Esophagus squamous epithelium (tissue), 5 donors: ENCODE measurements at places on chromosomes 16 and 17.

DNA sequence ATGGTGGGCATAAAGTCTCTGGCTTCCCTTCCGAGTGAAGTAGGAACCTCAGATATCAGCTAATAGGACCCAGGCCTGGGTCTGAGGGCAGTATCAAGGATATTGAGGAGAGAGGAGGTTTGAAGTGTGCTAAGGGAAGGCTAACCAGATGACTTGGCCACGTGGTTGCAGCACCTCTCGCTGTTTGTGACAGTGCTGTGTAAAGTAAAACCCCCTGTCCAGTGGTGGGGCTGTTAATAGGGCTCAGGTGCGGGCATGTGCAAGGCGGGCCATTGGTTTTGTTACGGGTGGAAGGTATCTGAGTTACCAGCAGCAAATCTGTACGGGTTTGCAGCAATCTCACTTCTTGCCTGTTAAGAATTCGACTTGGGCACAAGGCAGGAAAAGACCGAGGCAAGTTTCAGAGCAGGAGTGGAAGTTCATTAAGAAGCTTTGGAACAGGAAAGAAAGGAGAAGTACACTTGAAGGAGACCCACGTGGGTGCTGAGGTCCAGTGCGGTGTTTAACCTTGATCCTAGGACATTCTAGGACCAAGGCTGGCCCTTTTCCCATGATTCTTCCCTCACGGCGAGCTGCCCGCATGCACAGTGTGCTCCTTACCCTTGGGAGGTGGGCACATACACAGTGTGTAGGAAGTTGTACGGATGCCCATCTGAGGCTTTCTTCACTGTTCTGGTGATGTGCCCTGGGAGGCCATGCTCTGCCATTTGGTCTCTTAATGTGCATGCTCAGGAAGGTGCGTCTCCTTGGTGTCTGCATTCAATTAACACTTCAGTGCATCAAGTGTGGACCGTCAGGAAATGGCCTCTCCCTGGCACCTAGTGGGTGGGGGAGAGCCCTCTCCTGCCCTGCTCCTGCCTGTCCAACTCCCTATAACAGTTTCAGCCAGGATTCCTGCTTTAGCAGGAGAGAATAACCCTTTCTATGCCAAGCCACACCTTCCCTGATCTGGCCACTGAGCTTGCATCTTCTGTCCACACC is 20.3 kb downstream of the SGF29 start:
- H3K36me3 ChIP-seq = no peaks in the 10 kb centered on the region
- DNase-seq = no peak
- H3K27ac ChIP-seq = no peak overlapping the region

DNA sequence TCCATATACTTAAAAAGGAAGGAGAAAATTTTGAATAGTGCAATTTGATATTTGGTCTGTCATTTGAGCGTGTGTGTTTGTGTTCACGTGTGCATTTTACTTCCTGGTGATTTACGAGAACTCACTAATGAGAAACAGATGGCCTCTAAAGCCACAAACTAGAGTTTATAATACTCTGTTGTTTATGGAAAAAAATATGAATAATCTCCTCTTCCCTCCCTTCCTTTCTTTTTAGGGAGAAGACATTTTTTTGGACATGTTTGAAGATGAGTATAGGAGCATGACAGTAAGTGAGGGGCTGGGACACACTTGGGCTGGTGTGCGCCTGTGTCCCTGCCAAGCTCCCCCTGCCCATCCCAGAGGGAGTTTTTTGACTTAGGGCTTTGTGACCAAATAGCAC is 102.7 kb downstream of the CLEC16A start:
- DNase-seq = no peak
- no peaks in the 10 kb centered on the region for H3K36me3 ChIP-seq
- H3K27me3 ChIP-seq = no peaks in the 10 kb centered on the region
- peak overlapping the region; percentile 75 for H3K27ac ChIP-seq
- peaks cover 5% of the 10 kb centered on the region for H3K4me1 ChIP-seq
- H3K4me3 ChIP-seq = no peak overlapping the region

DNA sequence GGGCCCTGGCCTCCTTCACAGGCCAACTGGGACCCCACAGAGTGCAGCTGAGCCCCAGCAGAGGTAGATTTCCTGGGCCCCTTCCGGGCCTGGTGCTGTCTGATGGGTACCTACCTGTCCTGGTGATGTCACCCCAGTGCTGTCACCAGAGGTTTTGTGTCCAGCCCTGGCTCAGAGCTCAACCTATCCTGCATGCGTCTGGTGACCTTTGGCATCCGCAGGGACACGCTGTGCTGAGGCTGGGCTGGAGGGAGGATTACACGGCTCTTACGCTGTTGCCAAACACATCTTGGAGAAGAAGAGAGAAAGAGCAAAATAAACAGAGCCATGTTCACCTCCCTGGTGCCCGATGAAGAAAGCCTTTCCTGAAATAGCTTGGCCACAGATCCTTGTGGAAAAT is 70.6 kb upstream of the MED9 start:
- H3K4me1 ChIP-seq = no peaks in the 10 kb centered on the region
- H3K27ac ChIP-seq = no peak overlapping the region
- no peak overlapping the region for H3K4me3 ChIP-seq
- no peak for DNase-seq
- no peaks in the 10 kb centered on the region for H3K36me3 ChIP-seq

DNA sequence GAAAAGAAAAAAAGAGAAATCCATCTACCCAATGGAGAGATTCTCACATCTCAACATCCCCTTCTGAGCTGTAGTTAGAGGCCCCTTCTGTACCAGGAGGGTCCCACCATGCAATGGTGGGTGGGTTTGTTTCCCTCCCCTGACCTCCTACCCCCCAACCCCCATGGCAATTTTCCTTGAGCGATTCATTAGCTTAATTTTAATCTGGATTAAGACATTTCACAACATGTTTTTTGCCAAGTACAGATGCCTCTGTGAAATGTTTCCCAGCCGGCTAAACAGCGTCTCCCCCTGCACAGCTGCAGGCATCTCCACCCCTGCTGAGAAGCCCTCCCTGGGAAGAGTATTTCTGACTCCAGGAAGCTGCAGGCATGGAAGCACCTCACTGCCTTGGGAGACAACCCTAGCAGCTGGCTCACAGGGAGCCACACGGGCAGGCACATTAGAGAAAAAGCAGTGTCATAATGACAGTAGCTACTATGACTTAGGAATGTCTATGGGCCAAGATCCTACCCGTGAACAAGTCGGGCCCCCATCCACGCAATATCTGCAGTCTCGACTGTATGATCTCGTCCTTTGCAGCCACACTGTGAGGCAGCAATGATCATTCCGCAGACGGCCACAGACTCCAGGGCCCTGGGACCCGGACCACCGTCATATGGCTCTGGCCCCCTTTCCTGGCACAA is 117.3 kb downstream of the ADCY9 start:
- H3K36me3 ChIP-seq = no peaks in the 10 kb centered on the region
- no peak for DNase-seq
- peaks cover 5% of the 10 kb centered on the region for H3K4me1 ChIP-seq

DNA sequence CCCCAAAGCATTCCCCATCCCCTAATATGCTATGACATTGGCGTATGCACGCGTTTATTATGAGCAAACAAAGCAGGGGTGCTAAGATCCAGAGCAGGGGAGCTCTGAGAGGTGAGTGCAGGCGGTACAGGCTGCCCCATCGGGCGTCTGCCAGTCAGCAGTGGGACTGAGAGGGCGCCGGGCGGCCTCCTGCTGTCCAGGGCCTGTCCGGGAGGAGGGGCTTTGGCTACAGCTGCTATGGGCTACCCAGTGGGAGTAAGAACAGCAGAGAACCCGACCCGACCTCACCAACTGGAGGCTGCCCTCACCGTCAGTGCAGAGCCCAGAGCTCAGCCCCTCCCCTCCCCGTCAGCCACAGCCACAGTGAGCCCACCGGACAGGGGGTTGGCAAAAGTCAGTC is 18.5 kb upstream of the AATK start:
- H3K27me3 ChIP-seq = no peaks in the 10 kb centered on the region
- no peak for DNase-seq
- no peaks in the 10 kb centered on the region for H3K4me1 ChIP-seq

DNA sequence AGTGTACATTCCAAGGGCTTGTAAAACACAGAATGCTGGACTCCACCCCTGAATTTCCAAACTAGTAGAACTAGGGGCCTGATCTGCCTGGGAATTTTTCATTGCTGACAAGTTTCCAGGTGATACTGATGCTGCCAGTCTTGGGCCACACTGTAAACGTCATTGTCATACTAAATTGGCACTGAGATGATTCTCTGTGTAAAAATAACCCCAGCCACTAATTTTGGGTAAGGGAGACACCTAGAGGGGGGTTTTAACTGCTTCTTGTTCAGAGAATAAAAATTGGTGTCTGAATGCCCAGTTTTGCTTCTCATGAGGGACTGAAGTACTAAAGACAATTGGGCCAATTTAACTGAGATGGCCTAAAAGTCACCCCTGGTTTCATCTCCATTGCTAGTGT is 5.0 kb upstream of the CDH13 start:
- H3K4me3 ChIP-seq = no peak overlapping the region
- H3K4me1 ChIP-seq = peaks cover 6% of the 10 kb centered on the region
- H3K36me3 ChIP-seq = no peaks in the 10 kb centered on the region

GRCh38 chr17:59221159-59221847 is 992 bp downstream of the GDPD1 start:
- peak overlapping the region; percentile 85 for H3K27ac ChIP-seq
- no peaks in the 10 kb centered on the region for H3K36me3 ChIP-seq
- no peaks in the 10 kb centered on the region for H3K27me3 ChIP-seq
- H3K4me1 ChIP-seq = peaks cover 13% of the 10 kb centered on the region
- H3K4me3 ChIP-seq = peak overlapping the region; percentile 87

DNA sequence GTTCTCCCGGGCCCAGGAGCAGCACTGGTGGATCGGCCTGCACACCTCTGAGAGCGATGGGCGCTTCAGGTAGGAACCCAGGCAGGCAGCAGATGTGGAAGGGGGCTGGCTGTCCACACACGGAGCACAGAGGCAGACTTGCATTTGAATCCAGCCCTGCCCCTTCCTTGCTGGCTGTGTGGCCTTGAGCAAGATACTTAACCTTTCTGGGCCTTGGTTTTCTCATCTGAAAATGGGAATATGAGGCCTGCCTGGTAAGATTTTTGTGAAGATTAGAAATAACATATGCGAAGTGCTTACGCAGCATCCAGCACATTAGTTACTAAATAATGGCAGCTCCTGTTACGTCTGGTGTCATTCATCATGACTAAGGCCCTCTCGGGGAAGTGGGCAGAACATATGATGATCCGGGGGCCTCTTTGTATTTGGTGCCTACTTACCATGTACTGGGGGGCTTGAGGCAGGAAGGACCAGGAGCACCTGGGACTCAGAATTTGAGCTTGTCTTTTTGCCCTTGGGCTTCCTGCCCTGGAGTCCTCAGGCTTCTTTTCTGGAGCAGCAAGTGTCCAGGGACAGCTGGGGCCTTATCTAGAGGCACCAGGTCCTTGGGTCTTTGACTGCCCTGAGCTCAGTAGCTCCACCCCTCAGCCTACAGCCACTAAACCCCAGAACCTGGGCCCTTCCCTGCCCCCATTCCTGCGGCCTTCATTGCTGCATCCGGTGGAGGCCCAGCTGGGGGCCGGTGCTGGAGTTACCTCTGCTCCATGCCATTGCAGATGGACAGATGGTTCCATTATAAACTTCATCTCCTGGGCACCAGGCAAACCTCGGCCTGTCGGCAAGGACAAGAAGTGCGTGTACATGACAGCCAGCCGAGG is 53.8 kb downstream of the MRC2 start:
- DNase-seq = no peak
- no peaks in the 10 kb centered on the region for H3K36me3 ChIP-seq
- no peaks in the 10 kb centered on the region for H3K27me3 ChIP-seq
- no peak overlapping the region for H3K4me3 ChIP-seq
- H3K4me1 ChIP-seq = peaks cover 77% of the 10 kb centered on the region
- H3K27ac ChIP-seq = peak overlapping the region; percentile 71

GRCh38 chr17:50763716-50764475 is 3.4 kb downstream of the ANKRD40CL start:
- DNase-seq = no peak
- peak overlapping the region; percentile 21 for H3K27ac ChIP-seq

DNA sequence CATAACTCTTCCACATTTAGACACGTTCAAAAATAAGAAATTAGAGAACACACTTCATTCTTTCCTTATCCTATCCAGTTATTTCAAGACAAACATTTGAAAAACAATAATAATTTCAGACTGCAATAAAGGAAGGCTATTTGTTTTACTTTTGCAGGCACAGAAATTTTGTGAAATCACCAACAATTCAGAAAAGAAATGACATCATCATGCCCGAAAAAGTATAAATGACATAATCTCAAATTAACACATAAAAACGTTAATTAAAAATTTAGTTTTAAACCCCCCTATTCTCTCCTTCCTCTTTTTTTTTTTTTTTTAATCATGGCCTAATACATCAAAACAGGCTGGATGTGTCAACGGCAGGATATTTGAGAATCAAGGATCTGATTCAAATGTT is 468.4 kb upstream of the RBFOX1 start:
- no peaks in the 10 kb centered on the region for H3K36me3 ChIP-seq
- no peak overlapping the region for H3K27ac ChIP-seq
- DNase-seq = no peak
- H3K4me1 ChIP-seq = no peaks in the 10 kb centered on the region
- no peaks in the 10 kb centered on the region for H3K27me3 ChIP-seq

GRCh38 chr17:19955099-19955498 is 22.5 kb downstream of the AKAP10 start:
- no peak overlapping the region for H3K4me3 ChIP-seq
- DNase-seq = no peak
- H3K27ac ChIP-seq = no peak overlapping the region
- peaks cover 31% of the 10 kb centered on the region for H3K4me1 ChIP-seq
- no peaks in the 10 kb centered on the region for H3K27me3 ChIP-seq

GRCh38 chr16:85548375-85548774 is 64.7 kb upstream of the GSE1 start:
- peaks cover 4% of the 10 kb centered on the region for H3K27me3 ChIP-seq
- H3K4me1 ChIP-seq = peaks cover 8% of the 10 kb centered on the region
- no peaks in the 10 kb centered on the region for H3K36me3 ChIP-seq
- DNase-seq = no peak
- H3K4me3 ChIP-seq = no peak overlapping the region

DNA sequence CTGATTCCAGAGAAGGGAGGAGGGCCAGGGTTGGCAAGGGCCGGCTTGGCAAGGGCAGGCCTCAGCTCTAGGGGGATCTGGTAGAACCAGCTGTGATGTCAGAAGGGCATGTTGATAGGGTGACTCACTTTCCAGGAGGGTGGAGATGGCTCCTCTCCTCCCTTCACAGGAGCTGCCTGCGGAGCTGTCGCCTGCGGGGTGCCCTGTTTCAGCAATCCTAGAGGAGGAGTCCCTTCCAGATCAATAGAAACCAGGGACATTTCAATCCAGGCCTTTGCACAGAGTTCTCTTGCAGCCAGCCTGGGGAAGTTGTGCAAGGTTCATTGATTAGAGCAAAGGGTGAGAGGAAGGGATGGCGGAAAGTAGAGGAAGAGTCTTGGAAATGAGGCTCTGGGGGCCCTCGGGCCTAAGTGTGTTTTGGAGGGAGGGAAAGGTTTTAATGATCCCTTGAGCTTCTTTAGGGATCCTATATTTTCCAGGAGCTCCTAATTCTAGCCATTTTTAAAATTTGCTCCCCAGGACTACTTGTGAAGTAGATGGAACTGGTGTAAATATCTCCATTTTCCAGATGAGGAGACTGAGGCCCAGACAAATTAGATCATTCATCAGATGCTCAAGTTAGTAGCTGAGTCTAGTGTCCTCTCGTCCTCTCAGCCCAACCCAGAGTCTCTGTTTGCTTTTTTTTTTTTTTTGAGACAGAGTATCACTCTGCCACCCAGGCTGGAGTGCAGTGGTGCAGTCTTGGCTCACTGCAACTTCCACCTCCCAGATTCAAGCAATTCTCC is 24.8 kb upstream of the CSNK2A2 start:
- H3K4me3 ChIP-seq = no peak overlapping the region
- H3K4me1 ChIP-seq = no peaks in the 10 kb centered on the region
- no peaks in the 10 kb centered on the region for H3K27me3 ChIP-seq
- no peak for DNase-seq
